ENCODE measurements at places on chromosomes 6 and 20.

GRCh38 chr20:32564440-32564839, 20.7 kb downstream of the NOL4L start:
- DNase-seq: no peak

- peak; percentile 28 for DNase-seq
Measured at GRCh38 chr6:73309535-73309784, 44.6 kb downstream of the DPPA5 start.

- DNase-seq: no peak
Measured at GRCh38 chr6:133132466-133132971, 108.6 kb upstream of the EYA4 start.

DNA sequence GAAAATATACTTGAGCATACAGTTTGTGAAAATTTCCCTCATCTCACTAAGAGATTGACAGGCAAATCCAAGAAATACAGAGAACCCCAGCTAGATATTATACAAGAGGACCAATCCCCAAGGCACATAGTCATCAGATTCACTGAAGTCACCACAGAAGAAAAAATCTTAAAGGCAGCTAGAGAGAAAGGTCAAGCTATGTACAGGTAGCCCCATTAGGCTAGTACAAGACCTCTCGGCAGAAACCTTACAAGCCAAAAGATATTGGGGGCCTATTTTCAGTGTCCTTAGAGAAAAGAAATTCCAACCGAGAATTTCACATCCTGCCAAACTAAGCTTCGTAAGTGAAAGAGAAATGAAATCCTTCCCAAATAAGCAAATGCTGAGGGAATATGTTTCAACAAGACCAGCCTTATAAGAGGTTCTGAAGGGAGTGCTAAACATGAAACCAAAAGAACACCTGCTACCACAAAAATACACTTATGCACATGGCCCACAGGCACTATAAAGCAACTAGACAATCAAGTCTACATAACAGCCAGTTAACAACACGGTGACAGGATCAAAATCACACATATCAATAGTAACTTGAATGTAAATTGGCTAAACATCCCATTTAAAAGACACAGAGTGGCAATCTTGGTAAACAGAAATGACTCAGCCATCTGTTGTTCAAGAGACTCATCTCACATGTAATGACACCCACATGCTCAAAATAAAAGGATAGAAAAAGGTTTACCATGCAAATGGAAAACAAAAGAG, 96.3 kb downstream of the FHL5 start:
- DNase-seq: peak; percentile 23

GRCh38 chr6:15798533-15799255, 135.9 kb upstream of the DTNBP1 start:
- DNase-seq: no peak

- DNase-seq: peak; percentile 39
Measured at GRCh38 chr20:62143957-62144825, 622 bp downstream of the SS18L1 start.

GRCh38 chr20:701401-702129, 26.0 kb upstream of the SCRT2 start:
- DNase-seq: no peak

DNA sequence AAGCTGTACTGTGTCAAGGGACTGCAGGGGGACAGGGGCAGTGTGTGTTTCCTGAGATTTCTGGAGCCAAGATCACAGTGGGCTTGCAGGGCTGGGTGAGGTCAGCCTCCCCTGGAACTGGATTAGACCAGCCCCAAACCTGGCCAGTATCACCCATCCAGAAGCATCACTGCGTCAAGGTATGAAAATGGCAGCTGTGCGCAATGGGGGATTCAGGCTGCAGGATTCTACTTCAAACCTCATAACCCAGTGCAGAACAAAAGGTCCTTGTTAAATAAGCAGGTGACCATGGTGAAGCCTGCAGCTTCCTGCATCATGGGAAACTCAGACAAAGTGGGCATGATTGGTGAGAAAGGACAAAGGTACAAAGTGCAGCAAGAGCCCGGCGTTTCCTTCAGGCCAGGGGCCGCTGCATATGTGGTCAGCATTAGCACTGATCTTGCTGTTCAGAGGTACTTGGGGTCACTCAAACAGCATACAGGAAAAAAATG, 33.4 kb downstream of the TRAF3IP2 start:
- no peak for DNase-seq

DNA sequence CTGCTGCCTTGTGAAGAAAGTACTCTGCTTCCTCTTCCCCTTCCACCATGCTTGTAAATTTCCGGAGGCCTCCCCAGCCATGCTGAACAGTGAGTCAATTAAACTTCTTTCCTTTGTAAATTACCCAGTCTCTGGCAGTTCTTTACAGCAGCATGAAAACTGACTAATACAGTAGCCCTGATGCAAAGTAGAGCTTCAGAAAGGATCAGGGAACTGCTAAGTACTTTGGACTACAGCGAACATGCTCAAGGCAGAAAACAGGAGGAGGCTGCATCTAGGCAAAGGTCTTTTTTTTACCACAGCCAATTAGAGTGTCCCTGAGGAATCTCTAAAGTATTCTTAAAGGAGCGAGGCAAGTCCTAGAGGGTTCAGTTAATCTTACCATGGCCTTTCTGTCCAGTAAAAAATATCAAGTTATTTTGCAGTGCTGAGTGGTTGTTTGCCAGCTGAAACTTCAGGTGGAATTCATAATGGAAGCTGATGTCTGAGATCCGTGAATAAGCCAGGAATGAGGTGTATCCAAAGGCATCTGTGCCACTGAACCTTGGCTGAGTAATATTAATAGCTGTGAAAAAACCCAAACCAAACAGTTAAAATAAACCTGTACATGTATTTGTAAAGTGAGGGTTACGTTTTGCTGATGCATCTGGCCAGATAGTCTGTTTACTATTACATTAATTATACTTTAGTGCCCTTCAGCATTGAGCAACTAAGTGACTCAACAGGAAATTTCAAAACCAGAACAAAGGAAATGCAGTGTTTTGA, 170.4 kb downstream of the PHF3 start:
- DNase-seq: peak; percentile 29

DNA sequence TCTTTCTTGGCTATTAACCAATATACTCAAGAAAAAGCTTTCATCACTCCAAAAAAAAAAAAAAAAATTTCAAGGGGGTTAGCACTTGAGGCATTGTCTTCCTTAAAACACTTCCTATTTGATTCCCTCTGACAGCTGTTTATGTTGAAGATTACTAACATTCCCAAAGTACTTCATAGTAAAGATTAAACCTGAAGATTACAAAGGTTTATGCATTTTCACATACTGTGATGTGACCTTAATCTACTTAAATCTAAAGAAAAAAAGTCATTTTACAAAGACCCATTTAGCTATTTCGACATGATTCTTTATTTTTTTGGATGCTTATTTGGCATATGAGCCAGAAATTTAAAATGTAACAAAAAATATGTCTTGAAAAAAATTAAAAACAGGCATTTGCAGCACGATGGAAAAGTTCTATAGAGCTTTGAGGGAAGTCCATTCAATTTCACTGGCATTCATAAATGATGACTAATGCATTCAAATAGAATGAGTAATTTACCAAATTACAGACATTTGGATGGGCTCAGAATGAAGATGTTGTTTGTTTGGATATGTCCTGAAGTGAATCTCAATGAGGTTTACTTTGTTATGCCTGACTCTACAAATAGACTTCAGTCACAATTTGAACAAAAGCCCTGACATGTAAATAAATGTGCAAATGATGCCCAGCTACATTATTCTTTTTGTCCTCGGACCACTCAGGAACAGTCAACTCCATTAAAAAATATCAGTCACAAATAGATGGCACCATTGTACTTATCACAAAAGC, 674.6 kb upstream of the MARCKS start:
- DNase-seq: no peak

DNA sequence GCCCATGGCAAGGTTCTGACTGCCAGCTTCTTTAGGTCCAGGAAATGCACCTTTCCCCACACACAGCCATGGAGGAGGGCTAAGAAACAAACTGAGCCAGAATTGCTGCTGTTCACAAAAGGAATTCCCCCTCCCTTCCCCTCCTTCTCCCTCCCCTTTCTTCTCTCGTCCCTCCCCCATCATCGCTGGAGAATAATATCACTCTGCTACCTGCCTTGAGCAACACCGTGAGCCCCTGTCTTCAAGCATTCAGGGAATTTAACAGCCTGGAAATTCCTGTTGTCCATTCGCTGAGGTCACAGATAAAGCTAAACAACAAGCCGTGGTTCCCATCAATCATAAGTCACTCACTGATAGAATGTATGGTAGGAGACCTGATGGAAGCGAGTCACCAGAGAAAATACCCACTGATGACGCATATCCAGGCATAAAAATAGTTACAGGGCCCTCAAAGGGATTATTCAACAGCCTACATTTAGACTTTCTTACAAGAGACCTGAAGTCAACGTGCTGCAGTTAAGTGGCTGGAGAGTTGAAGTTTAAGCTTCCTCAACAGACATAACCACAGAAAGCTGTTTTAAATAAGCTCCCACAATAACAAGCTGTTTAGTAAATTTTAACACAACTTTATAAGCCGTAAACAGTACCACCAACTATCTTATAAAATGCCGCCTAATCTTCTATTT, 59.7 kb downstream of the HIVEP2 start:
- no peak for DNase-seq

GRCh38 chr6:43713643-43714310, 26.2 kb upstream of the MRPS18A start:
- no peak for DNase-seq

GRCh38 chr20:11117808-11118528, 444.2 kb upstream of the JAG1 start:
- no peak for DNase-seq

DNA sequence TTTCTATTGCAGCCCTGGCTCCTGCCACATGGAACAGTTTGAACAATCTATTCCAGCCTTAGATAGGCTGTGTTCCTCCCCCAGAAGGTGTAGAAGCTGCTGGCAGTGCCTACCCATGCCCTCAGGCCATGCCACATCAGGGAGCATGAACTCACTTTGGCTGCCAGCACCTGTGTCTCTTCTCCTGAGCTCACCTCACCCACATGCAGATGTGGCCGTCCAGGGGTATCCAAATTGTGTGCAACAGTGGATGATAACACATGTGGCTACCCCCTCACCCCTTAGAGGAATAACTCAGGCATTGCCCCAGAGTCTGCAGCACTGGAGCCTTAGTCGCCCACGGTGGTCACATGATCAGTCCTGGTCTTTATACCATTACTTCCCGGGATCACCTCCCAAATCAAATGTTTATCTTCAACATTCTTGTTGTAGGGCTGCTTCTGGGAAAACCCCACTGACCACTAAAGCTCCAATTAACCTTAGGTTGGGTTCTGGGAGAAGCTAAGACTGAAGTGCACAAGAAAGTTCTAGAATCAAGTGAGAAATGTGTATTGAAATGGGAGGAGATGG, 110.4 kb downstream of the BANF2 start:
- DNase-seq: no peak

DNA sequence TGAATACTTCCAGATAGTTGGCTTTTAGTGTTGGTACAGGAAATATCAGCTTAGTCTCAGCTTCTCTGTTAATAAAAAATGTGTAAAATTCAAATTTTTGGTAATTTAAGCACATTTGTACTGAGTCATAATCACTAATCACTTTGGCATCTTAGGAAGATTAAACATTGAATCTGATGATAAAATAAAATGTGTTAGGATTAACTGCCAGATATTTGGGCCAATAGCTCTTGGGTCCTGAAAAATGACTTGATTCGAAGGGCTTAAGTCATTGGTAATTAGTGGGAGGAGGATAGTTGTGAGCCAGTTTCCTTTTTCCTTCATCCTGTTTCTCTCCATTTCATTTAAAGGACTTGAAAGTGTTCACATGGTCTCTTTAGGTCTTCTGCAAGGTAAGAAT, 426.1 kb downstream of the RFPL4B start:
- no peak for DNase-seq

GRCh38 chr6:14141351-14142062, 23.9 kb downstream of the CD83 start:
- no peak for DNase-seq

GRCh38 chr6:29675561-29675960, 5.4 kb downstream of the ZFP57 start:
- no peak for DNase-seq

GRCh38 chr6:29955783-29956182, 13.5 kb downstream of the HLA-A start:
- DNase-seq: no peak

DNA sequence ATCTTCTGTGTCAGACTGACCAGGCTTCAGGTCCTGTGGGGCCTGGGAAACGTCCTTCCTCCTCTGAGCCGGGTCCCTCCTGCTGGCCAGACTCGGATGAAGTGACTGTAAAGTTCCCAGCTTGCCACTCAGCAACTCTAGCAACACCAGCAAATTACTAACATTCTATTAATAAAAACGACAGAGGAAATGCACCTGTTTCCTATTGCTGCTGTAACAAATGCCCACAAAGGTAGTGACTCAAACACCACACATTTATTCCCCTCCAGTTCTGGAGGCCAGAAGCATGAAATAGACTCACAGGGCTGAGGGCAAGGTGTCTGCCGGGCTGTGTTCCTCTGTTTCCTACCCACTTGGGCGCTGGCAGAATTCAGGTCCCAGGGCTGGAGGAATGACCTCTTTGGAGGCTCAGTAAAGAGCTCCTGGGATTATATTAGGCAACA, 48.8 kb downstream of the CTCFL start:
- DNase-seq: no peak

GRCh38 chr6:111747396-111747795, 125.9 kb downstream of the FYN start:
- no peak for DNase-seq

GRCh38 chr6:15457121-15457650, 205.6 kb downstream of the DTNBP1 start:
- no peak for DNase-seq

GRCh38 chr20:51934301-51935002, 132.1 kb upstream of the SALL4 start:
- DNase-seq: no peak

GRCh38 chr6:149285626-149286025, 31.9 kb upstream of the TAB2 start:
- DNase-seq: no peak

DNA sequence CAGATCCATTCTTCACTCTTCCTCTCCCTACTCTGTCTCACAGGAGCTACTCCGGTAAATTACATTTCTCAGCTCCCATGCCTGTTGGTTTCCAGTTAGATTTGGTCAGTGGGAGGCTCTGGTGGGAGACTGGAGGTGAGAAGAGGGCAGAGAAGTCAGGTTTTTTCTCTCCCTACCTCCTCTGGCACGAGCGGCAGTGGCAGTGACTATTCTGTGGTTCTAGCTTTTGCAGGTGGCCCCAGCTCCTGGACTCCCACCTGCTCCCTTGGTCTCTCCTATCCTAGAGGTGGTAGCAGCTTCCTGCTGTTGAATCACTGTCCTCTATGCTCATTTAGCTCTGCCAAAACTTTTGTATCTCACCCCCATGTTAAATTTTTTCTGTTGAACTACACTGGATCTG, 17.9 kb downstream of the TLDC2 start:
- DNase-seq: no peak

GRCh38 chr6:107540465-107540857, 50.5 kb downstream of the SOBP start:
- DNase-seq: no peak

DNA sequence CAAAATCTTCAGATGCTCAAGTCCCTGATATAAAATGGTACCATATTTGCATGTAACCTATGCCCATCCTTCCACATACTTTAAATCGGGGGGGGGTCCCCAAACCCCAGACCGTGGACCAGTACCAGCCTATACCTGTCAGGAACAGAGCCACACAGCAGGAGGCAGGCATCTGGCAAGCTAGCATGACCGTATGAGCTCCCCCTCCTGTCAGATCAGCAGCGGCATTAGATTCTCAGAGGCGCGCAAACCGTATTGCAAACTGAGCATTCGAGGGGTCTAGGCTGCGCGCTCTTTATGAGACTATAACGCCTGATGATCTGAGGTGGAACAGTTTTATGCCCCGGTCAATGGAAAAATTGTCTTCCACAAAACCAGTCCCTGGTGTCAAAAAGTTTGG, 30.7 kb downstream of the FGD2 start:
- no peak for DNase-seq
